Neural crest cell (in vitro differentiated cells): ENCODE measurements at places on chromosomes 1 and 21.

- DNase-seq = no peak
Observed at GRCh38 chr1:27503844-27504587, 14.0 kb upstream of the WASF2 start.

GRCh38 chr1:221169447-221169889 lies 290.2 kb downstream of the HLX start:
- no peak for DNase-seq

- no peak for DNase-seq
Observed at GRCh38 chr1:168085401-168085872, 51.3 kb downstream of the GPR161 start.

DNA sequence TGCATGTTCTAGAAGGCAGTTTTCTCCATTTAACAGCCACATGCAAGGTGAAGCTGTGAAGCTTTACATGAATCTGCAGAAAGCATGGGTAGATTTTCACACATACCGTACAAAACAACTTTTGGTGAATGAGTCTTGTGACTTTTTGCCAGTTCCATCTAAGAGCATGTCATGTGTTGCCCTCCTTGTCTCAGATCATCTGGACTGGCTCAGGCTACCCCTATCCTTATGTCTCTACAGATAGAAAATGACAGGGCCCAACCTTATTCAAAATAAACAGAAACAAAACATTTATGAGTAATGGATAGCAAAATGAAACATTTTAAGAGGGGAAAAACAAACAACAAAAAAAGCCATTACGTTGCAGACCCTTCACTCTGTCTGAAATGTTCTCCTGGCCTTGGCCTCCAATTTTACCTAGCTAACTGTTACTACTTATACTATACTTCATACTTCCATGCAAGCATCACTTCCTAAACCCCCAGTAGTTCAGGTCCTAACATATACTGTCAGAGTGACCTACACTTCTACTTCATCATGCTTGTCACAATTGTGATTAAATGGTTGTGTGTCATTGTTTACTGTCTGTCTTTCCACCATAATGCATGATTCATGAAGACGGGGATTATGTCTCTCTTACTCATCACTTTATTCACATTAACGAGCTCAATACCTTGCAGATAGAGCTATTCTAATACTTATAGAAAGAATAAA lies 39.0 kb downstream of the LRRC8C start:
- DNase-seq = no peak

DNA sequence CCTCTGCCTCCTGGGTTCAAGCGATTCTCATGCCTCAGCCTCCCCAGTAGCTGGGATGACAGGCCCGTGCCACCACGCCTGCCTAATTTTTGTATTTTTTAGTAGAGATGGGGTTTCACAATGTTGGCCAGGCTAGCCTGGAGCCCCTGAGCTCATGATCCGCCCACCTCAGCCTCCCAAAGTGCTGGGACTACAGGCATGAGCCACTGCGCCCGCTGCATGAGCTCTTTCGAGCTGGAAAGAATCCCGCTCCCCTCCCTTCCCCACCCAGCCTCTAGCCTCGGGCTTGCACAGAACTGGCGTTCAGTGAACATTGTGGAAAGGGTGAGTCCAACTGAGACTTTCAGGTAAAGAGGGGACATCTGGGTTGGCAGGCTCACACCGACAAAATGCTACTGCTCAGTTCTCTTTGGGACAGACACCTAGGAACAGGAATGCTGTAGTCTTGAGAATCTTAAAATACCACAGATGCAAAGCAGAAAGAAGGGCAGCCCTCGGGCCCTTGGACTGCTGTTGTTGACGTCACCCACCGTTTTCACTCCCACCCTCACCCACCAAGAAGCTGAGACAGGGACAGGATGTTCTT lies 9.7 kb upstream of the GNG4 start:
- no peak for DNase-seq

- DNase-seq = no peak
Observed at GRCh38 chr1:203926025-203926540, 64.7 kb downstream of the SNRPE start.

GRCh38 chr1:11211925-11212587 lies 22.9 kb downstream of the ANGPTL7 start:
- no peak for DNase-seq

GRCh38 chr1:153032677-153033308 lies 1.8 kb downstream of the SPRR1B start:
- no peak for DNase-seq

- no peak for DNase-seq
Observed at GRCh38 chr1:232635778-232636356, 5.9 kb upstream of the SIPA1L2 start.

DNA sequence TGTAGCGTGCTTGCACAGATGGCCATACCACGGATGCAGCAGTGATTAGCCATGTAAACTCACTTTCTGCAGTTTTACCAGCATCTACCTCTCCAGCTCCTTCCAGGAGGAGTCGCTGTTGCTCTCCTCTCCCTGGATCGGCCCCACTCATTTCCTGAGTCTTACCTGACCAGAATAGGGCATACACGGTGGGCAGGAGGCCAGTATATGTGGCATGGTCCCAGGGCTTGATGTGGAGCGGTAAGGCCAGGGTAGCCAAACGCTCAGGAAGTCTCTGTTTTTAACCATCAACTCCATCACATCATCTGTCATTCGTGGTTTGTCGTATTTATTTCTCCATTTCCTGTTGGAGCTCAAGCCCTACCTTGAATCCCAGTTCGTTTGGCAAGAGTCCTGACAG lies 163.4 kb upstream of the USP24 start:
- peak; percentile 28 for DNase-seq

GRCh38 chr1:216599851-216600250 lies 123.4 kb downstream of the ESRRG start:
- no peak for DNase-seq

DNA sequence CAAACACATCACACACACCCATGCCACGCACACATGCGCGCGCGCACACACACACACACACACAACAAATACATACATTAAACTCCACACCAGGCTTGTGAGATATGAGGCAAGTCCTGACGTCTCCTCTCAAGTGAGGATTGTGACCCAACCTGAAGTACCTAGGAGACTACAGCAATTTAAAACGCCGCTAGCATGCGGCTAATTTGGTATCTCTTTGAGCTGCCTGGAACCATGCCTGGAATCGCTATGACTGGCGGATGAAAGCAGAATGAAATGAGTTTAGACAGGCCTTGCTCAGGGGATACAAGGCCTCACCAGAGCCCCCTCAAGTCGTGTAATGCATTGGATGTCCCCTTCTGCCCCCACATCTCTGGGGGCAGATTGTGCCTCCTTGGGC lies 1.6 kb upstream of the RAB7B start:
- no peak for DNase-seq

GRCh38 chr1:48710318-48710717 lies 66.4 kb downstream of the BEND5 start:
- no peak for DNase-seq

DNA sequence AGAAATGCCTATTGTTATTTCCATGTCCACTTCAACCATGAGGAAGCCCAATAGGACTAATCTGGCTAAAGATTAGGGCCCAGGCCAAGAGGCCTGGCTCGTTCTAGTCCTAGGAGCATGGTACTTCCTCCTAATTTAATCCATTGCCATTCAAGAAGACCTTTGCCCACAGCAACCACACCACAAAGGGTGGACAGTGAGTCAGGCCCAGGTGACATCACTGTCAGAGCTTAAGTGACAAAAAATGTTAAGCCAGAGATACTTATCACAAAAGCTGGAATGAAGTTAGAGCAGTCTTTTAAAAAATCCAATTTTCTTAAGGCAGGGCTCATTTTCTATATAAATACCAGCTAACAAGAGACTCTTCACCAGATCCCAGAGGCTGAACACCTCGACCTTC lies at the start of gene SPRR3:
SPRR3 (plus strand) TSS at position 368 of the 400 bp plus-strand sequence. CDS start 1,272 bp downstream, outside the sequence.
- DNase-seq = no peak

- no peak for DNase-seq
Observed at GRCh38 chr1:210770396-210770984, 363.5 kb downstream of the KCNH1 start.

DNA sequence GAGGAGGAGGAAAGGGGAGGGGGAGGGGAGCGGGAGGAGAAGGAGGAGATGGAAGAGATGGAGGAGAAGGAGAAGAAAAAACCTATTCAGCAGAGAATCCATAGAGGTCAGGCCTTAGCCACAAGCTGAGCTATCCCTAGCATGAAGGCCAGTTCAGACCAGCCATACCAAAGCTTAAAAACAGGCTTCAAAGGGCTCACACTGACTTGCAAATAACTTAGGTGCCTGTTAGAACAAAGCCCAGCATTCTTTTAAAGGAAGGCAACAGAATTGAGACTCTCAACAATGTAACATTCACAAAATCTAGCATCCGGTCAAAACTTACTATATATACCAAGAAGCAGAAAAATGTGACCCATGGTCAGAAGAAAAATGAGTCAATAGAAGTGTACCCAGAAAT lies 43.6 kb upstream of the IFFO2 start:
- no peak for DNase-seq

- no peak for DNase-seq
Observed at GRCh38 chr1:64882574-64883255, 83.6 kb downstream of the JAK1 start.

GRCh38 chr1:39332291-39332690 lies 127.8 kb downstream of the MACF1 start:
- no peak for DNase-seq

GRCh38 chr1:42146626-42147320 lies 6.4 kb upstream of the GUCA2B start:
- peak; percentile 62 for DNase-seq

DNA sequence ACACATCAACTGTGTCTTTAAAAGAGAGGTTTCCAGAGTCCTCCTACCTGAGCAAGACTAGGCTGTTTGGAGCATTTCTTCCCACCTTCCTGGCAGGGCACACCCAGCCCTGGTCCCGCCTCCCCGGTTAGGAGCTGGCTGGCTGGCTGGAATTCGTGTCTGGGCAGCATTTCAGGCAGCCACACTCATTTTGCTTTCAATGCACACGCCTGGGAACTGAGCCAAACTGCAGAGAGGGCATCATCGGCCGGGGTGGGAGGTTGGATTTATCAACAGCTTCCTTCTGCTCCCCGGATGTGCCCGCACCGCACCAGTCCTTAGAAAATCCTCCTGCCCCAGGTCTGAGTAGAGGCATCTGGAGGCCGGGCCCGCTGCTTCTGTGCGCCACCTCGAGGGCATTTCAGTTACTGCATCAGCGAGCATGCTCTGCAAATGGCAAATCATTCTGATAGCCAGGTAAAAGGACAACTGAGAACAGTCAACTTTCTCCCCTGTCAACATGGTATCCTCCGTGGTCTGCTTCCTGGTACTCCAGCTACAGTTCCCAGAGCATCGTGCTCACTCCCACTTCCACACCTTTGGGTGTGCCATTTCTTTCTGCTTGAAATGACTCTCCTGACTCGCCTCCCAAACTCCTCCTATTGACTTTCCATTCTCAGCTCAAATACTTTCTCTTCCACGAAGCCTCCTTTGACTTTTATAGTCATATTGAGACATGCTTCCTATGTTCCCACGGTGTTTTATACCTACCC lies 20.6 kb downstream of the TCEA3 start:
- DNase-seq = peak; percentile 94

GRCh38 chr1:7233646-7234470 lies 448.6 kb downstream of the CAMTA1 start:
- no peak for DNase-seq

DNA sequence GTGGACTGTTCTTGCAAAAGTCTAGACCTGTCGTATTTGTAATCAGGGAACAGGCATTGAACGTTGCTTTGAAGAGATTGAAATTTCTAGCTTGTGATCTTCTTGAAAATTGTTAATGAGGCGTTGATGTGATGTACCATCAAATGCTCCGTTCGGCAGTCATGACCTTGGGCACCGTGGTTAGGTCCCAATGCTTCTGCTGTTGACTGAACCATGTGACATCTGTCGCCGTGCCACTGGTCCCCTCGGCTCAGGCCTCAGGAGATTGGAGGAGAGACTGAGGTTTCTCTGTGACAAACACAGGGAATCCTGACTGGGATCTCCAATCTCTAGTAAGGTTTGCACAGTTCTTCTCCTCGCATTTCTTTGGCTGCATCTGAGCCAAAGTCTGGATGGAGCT lies 18.1 kb upstream of the KCNAB2 start:
- DNase-seq = no peak

GRCh38 chr1:27883536-27883935 lies 11.2 kb downstream of the THEMIS2 start:
- no peak for DNase-seq

DNA sequence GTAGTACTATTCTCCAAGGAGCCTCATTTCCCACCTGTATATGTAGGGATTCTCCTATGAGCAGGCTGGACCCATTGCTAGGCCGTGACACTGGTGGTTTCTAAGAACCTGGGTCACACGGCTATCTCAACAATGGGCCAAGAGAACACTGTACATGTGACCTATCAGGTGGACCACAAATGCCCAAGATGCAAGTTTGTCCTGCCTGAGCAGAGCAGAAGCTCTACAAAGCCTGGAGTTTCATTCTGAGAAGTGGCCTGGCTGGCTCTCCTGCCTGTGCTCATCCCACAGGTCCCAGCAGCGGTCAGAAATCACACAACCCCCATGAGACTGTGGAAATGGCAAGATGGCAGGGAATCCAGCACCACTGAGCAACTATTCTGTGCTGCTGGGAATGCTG lies 17.2 kb downstream of the THEMIS2 start:
- DNase-seq = no peak

DNA sequence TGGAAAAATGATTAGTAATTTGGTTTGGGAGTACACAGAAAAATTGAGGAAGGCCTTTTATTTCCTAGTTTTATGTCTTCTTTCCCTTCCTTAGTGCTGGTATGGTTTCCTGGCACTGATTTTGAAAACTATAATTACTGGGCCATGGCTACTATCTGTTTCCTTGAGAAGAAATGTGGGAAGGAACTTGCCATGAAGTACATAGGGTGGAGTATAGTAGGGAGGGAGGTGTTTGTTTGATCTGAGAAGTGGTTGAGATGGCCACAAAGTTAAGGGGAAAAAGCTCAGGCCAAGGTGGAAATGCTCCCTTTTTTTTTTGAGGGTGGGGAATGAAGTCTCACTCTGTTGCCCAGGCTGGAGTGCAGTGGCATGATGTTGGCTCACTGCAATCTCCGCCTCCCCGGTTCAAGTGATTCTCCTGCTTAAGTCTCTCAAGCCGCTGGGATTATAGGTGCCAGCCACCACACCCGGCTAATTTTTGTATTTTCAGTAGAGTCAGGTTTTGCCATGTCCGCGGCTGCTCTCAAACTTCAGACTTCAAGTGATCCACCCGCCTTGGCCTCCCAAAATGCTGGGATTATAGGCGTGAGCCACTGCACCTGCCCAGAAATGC lies 11.3 kb downstream of the HJV start:
- no peak for DNase-seq

DNA sequence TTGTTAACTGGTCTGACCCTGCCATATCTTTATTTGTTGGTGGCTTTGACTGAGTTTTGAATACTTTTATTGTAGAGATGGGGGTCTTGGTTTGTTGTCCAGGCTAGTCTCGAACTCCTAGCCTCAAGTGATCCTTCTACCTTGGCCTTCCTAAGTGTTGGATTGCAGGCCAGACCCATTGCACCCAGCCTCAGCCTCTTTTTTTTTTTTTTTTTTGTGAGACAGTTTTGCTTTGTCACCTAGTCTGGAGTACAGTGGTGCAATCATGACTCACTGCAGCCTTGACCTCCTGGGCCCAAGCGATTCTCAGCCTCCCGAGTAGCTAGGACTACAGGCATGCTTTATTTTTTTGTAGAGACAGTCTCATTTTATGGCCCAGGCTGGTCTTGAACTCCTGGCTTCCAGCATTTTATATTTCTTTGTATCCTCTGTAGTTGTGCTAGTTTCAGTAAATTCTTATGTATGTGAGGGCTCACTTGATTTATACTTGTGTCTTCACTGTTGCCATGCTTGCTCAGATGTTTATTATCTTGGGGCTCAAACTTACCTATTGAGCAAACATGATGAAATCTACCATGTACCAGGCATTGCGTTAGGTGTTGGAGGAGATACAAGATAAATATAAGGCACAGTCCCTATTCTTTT lies 24.1 kb downstream of the THRAP3 start:
- DNase-seq = no peak
